ENCODE measurements at places on chromosomes 11 and 22.

- peak; percentile 73 for DNase-seq
Measured at GRCh38 chr11:92383430-92383829, 158.8 kb downstream of the FAT3 start.

- DNase-seq = peak; percentile 3
Measured at GRCh38 chr11:34790620-34791019, 125.6 kb downstream of the APIP start.

- DNase-seq = no peak
Measured at GRCh38 chr22:33906954-33907353, 13.3 kb downstream of the LARGE1 start.

GRCh38 chr11:130846606-130847005 is 69.7 kb downstream of the SNX19 start:
- no peak for DNase-seq

GRCh38 chr11:95506777-95507176 is 275.8 kb upstream of the SESN3 start:
- DNase-seq = peak; percentile 70
